ENCODE measurements at places on chromosomes 11 and 22.

- DNase-seq: no peak
Measured at GRCh38 chr11:17347676-17348075, 3.9 kb upstream of the NCR3LG1 start.

- no peak for DNase-seq
Measured at GRCh38 chr11:65415499-65416340, 6.9 kb upstream of the NEAT1 start.

DNA sequence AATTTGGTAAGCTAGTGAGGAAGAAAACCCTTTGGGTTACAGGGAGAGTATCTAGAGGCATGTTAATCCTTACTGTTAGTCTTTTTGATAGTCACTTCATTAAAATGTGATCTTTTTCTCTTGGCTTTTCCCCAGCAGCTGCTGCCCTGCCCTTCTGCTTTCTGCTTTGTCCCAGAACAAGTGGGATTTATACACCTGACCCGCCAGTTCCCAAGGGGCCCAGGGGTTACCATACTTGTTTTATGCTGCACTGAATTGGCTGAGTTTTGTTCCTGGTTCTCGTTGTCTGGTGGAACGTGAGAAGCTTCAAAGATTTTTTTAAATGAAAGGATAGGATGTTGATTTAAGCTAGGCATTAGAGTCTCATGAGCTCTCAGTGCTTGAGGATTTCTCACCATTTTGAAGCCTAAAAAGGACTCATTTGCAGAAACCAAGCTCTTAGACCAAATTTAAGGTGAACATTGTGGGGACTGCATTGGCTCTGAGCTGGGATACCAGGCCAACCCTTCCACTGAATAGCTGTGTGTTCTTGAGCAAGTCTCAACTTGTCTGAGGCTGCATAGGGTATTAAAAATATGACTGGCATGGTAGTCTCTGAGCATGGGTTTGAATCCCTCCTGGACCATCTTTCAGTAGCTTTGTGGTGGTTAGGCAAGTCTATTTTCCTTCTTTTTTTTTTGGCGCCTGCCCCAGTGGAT lies 6.6 kb downstream of the LIMK2 start:
- DNase-seq: no peak

DNA sequence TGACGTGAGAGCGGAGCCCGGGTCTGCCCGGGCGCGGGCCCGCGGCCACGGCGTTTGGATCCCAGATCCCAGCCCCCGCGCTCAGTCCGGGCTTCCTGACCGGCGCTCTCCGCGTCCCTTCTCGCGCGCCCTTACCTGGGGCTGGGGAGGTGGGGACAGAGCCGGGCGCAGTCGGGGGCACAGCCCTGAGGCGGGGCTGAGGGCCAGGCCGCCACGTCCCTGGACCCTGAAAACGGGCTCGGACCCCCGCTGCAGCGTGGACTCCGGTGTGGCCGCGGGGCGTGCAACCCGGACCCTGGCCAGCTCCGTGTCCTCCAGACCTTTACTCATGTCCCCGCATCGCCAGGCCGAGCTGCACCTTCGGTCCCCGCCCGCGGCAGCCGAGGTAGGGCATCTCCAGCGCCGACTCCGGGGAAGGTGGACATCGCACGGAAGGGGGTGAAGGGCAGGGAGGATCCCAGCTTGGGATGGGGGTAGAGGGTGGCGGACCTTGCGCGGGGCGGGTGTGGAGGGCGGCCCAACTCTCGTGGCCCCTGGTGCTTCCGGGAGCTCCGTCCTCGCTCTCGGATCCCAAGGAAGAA lies 9.9 kb upstream of the AIFM3 start:
- no peak for DNase-seq

DNA sequence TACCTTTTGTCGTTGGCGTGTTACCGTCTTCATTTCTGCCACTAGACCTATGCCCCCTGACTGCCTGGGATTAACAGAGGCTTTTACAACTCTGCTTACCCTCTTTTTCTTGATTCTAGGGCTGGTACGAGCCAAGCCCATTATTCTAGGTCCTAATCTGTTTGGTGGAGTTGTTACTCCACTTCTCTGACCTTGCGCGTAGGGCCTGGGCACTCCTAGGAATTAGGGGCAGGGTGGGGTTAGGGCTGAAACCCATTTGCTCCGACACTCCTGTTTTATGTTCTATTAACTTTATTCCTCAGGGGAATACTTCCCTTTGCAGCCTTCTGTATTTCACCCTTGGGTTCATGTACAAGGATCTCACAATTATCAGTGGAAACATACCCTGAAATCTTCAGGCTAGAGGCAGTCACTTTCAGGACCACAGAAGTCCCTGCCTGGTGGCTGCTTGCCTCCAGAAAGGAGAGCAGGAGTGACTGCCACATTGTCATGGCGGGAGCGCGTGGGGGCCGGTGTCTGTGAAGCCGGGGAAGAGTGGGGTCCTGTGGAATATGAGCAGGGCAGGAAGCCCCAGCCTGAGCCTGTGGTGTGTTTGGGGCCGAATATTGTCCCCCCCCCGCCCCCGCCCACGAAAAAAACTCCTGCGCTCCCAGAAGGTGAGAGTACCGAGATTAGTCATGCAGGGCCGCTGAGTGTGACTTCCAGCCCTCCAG lies 731 bp upstream of the SLC37A2 start:
- no peak for DNase-seq

GRCh38 chr22:42945027-42945426 lies 69.9 kb downstream of the PACSIN2 start:
- no peak for DNase-seq

GRCh38 chr11:3104051-3104714 lies 47.0 kb upstream of the CARS1 start:
- DNase-seq: no peak

DNA sequence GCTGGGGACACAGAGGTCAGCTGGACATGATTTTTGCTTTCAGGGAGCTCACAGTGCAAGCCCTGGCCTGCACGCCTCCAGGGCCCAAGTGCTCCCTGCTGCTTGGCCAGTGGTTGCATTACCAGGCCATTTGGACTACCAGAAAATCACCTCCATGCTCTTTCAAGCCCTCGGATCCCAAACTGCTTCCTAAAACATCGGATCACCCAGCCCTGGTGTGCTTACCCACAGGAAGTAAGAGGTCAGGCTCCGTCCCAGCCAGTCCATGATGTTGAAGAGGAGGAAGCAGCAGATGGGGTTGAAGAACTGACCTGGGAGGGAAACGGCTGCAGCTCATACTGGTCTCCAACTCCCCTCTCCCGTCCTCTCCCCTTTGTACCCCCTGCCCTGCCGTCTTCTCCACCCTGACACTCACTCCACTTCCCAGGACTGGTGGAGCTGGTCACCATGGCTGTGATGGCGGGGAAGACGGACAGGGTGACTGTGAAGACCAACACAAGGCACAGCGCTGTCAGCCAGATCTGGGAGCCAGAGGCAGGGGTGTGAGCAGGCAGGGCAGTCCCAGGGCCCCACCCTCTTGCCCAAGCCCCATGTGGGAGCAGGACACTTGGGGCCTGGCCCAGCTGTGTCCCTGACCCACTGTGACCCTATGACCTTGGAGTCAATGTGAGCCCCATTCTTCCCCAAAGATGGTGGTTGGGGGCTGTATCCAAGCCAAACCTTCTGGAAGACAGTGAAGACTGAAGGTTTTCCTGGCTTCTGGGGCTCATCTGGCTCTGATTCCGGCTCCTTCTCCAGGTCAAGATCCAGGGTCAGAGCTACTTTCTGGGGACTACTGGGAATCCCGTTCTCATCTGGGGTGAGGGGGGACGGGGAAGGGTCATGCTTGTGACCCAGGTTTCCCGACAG lies 5.6 kb downstream of the SLC29A2 start:
- DNase-seq: no peak

GRCh38 chr22:43226377-43227238 lies 39.7 kb upstream of the TTLL12 start:
- no peak for DNase-seq

DNA sequence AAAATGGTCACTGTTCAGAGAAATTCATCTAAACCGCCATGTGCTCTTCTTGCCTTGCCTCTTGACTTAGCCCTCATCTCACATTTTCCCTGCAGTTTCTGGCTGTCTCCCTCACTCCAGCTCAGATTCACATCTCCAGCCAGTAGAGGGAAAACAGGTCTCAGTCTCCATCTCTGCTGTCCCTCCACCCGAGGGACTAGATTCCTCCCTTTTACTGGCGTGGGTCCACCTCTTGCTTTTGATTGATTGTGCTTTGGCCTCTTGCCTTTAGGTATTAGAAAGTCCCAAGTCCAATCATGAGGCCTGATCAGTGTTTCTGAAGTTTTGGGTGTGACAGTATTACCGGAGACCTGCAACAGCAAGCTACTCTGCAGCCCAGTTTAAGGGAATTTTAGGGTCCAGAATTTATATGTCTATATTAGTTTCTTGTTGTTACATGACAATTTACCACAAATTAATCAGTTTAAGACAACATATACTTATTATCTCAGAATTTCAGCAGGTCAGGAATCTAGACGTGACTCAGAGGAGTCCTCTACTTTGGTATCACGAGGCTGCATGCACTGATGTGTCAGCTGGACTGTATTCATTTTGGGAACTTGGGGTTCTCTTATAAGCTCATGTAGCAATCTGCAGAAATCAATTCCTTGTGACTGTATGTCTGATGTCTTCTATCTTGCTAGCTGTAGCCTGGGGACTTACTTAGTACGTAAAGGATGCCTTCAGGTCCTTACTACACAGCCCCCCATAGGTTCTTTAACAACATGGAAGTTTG lies 805.2 kb upstream of the CCDC90B start:
- no peak for DNase-seq

DNA sequence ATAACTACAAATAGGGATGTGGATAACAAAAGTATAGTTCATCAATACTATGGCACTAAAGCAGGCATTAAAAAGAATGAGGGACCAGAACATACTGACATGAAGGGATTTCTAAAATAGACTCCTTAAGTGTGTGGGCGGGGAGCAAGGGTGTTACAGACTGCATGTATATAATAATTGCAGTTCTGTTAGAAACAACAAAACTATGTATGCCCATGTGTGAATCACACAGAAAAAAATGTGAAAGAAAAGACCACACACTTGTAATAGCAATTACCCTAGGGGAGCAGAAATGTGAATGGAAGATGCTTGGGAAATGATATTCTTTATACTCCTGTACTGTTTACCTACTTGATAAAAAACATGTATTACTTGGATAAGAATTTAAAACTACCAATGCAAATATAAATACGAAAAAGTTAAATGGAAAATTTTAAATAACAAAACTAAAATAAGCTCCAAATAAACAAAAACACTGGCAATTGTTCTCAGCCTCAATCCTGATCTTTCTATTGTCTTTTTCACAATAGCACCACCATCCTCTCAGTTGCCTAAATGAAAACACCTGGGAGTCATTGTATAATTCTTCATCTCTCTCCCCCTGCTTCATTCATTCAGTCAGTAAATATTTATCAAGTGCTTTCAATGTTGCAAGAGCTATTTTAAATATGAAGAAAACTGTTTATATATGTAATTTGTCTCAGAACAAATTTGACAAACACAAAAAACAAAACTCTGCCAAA lies 129.8 kb downstream of the FCHSD2 start:
- DNase-seq: no peak

GRCh38 chr11:24084956-24085355 lies 411.9 kb upstream of the LUZP2 start:
- no peak for DNase-seq

- DNase-seq: no peak
Measured at GRCh38 chr11:45568049-45568448, 97.4 kb downstream of the CHST1 start.

- no peak for DNase-seq
Measured at GRCh38 chr11:2097356-2097997, 41.7 kb downstream of the IGF2 start.

DNA sequence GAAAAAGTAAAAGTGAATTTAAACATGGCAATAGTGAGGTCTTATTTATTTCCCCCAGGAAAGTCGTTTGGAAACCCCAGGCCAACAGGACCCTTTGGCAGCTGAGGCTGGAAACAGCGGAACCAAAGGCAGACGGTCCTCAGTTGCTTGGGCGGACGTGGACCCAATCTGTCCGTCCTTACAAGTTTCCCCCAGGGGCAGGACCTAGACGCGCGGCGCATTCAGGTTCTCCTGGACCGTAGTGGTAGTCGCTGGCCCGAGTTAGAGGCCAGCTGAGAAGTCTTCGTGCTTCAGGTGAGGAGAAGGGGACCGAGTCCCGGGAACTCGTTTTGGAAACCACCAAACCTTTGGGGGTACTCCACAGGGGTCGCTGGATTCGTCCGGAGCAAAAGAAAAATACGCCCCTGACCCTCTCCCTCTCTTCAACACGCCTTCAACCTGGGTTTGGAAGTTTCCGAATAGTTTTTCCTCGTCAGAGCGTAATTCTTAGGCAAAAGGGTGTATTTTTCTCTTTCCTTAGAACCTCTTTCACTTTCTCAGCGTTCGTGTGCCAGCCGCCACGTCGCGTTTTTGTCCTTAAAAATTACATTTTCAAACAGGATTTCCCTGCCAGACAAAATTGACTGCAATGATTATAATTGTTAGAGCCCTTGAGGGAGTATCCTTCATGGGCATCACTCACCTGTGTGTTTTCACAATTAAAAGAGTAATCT lies 2.1 kb downstream of the METTL15 start:
- DNase-seq: peak; percentile 16

DNA sequence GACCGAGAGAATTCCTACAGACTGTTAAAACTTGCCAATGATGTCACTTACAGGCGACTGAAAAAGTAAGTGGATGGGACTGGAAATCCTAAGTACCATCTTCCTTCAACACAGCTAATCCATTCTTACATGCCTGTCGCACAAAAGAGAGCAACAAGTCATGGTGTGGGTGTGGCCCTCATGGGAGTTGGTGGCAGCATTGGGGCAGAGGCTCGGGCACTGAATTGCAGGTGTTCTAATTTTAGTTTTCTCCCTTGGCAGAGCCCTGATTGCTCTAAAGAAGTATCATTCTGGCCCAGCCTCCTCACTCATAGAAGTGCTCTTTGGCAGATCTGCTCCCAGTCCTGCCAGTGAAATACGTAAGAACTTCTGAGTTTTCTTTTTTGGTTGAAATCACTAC lies 4.6 kb downstream of the IGHMBP2 start:
- DNase-seq: no peak

GRCh38 chr22:41825376-41825775 lies 7.5 kb upstream of the SREBF2 start:
- DNase-seq: no peak

- DNase-seq: no peak
Measured at GRCh38 chr11:64323373-64323772, 5.5 kb downstream of the PRDX5 start.

DNA sequence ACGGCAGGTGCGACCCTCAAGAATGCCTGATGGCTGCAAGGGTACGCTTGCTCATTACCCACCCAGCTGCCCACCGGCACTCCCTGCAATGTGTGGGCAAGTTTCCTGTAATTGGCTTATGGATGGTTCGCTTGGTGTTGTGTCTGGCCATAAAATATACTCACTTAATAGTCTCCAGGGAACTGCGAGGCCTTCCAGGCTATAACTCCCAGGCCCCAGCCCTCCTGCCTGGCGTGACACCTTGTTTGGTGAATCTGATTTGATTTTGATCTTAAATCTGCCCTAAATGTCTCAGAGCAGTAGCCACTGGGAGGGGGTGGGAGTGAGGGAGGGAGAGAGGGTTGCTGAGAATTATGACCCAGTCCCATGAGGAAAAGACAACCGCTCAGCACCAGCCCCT lies 572.2 kb downstream of the BUD13 start:
- DNase-seq: no peak

GRCh38 chr22:49753276-49753890 lies 74.3 kb downstream of the BRD1 start:
- no peak for DNase-seq
